ENCODE measurements at places on chromosomes 16 and 17.
A peak's percentile ranks its signal among the peaks of the same experiment; 100 is the strongest.

- DNase-seq, result no peak
Observed at GRCh38 chr17:64213995-64214811, 48.9 kb downstream of the TEX2 start.

- DNase-seq, result no peak
Observed at GRCh38 chr17:55433029-55433628, 11.5 kb upstream of the MMD start.

DNA sequence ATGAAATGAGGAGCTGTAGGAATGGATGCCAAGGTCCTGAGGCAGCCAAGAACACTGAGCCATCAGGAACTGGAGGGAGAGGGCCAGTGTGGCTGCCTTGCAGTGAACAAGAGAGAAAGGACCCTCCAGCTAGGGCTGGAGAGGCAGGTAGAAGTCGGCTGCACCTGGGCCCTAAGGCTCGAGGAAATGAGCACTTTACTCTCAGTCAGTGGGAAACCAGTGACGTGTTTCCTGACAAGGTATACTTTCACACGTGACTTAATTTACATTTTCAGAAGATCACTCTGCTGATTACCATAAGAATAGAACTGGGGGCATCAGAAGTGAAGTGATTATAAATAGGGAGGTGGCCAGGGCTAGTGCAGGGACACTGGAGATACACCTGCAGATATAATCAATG, 115.2 kb downstream of the C17orf67 start:
- DNase-seq, result no peak

- no peak for DNase-seq
Observed at GRCh38 chr16:87392821-87393679, 914 bp downstream of the MAP1LC3B start.

- no peak for DNase-seq
Observed at GRCh38 chr17:75892556-75893224, 4.1 kb downstream of the TRIM65 start.

DNA sequence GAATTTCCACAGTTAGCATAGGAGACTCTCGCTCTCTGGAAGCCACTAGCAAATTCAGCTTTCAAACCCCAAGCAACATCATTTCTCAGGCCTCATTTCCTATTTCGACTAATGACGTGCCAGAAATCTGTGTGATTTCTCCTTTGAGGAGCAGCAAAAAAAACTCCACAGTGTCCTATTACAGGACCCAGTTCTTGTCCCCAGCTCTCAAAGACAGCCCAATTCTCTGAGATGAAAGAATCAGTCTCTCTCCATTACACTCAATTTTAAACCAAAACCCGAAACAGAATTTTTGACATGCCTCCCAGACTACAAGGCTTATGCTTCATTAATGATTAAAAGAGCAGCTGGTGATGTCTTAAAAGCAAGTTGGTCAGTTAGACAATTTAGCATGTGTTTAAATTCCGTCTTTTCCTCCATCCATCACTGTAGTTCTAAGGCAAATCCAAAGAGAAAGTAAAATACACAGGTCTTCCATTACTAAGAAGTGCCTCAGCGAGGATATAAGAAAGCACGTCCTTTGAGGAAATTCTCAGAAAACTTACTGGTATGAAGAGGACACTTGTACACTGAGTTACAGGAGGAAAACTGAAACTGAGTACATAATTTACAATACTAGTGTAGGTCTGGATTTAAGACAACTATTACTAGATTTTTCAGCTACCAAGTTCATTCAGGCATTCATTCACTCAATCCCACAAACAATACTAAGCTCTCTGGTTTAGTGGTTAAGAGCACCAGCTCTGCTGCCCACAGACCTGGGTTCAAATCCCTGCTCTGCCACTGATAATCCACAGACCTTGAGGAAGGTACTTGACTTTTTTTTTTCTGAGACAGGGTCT, 12.5 kb downstream of the TOM1L2 start:
- DNase-seq, result no peak

- DNase-seq, result no peak
Observed at GRCh38 chr17:43406676-43407645, 8.2 kb downstream of the ARL4D start.

- DNase-seq, result no peak
Observed at GRCh38 chr17:60086818-60087591, 8.3 kb upstream of the HEATR6 start.

- no peak for DNase-seq
Observed at GRCh38 chr16:31198207-31198882, 4.2 kb downstream of the PYCARD start.

DNA sequence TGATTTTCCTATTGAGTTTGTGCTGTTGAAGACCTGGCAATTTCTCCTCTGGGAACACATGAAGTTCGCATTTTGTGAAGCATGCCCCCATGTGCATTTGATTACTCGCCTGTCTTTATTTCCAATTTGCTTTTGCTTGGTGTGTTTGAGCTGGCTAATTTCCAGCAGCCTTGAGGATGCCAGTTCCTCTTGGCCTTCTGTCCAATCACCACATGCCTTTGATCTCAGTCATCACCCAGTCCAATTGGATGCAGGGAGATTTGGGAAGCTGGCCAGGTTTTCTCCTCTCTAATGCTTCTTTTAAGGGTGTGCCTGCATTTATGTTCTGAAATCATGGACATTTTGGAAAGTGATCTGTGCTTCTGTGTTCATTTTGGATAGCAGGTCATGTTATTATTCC, 3.8 kb upstream of the TMEM100 start:
- no peak for DNase-seq

- DNase-seq, result no peak
Observed at GRCh38 chr17:49447628-49448302, 33.1 kb upstream of the PHB1 start.

- DNase-seq, result no peak
Observed at GRCh38 chr17:79917902-79918484, 78.8 kb upstream of the CBX4 start.

DNA sequence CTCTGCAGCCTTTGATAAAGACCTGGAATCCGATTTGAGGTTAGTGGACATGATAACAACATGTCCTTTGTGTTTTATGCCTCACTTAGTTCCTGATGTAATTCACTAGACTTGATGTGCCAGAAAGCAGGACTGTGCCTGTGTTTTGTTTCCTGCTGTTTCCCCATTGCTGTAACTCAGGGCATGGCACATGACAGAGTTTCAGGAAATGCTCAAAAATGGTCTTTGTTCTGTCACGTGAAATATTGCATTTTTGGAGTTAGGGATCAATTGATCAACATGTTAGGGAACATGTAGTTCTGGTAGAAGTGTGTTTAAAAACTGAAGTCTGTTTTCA, 32.8 kb downstream of the DHX38 start:
- no peak for DNase-seq

DNA sequence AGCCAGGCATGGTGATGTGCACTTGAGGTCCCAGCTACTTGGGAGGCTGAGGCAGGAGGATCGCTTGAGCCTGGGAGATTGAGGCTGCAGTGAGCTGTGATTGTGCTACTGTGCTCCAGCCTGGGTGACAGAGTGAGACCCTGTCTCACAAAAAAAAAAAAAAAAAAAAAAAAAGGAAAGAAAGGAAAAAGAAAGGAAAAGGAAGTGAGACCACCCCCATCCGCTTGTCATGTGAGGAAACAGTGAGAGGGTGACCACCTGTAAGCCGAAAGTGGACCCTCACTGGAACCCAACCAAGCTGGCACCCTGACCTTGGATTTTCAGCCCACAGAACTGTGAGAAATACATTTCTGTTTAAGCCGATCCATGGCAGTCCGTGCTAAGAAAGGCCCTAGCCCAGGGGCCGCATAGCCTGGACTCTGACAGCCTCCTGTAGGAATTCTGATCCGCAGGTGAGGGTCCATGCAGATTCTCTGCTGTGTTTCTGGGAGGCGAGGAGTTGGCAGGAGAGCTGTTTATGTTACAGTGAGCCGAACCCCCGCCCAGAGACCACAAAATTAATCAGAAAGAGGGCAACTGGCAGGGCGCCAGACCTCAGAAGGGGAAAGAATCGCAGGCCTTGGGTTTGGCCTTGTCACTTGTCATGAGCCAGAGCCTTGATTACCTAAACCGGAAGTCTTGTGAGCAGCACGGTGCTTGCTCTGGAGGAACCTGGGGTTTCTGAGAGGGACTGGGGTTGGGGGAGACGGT, 945 bp downstream of the SGSH start:
- peak; percentile 46 for DNase-seq

- no peak for DNase-seq
Observed at GRCh38 chr16:13999071-13999894, 71.8 kb upstream of the MRTFB start.

- no peak for DNase-seq
Observed at GRCh38 chr17:48795444-48796162, 21.4 kb downstream of the TTLL6 start.

DNA sequence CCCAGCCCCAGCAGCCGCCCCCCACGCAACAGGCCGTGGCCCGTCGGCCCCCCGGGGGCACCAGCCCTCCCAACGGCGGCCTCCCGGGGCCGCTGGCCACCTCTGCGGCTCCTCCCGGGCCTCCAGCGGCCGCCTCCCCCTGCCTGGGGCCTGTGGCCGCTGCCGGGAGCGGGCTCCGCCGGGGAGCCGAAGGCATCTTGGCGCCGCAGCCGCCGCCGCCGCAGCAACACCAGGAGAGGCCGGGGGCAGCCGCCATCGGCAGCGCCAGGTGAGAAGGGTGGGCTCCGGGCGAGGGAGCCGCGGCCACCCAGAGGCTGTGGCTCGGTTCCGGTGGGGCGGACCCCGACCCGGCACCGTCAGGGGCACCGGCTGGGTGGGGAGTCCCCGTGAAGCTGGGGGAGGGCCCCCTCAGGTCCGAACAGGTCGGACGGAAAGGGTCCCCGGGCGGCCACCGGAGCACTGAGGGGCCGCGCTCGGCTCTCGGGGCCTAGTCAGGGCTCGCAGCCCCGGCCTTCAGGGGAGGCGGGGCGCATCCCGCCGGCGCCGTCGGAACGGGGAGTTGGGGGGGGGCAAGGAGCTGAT, 583 bp downstream of the ATXN2L start:
- no peak for DNase-seq

DNA sequence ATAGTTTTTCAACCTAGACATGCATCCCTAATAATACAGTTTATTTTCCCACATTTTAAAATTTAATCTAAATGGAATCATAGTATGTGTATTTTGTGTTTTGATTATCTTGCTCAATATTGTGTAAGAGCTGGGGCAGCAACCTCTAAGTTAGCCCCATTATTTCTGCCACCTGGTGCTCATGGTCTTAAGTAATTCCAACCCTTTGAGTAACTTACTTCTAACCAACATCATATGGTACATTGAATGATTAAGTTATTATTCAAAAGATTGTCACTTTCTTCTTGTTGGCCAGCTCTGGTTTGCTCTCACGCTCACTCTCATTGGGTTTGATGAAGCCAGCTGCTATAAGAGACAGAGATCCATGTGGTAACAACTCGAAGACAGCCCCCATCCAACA, 3.9 kb upstream of the KRTAP4-3 start:
- no peak for DNase-seq

DNA sequence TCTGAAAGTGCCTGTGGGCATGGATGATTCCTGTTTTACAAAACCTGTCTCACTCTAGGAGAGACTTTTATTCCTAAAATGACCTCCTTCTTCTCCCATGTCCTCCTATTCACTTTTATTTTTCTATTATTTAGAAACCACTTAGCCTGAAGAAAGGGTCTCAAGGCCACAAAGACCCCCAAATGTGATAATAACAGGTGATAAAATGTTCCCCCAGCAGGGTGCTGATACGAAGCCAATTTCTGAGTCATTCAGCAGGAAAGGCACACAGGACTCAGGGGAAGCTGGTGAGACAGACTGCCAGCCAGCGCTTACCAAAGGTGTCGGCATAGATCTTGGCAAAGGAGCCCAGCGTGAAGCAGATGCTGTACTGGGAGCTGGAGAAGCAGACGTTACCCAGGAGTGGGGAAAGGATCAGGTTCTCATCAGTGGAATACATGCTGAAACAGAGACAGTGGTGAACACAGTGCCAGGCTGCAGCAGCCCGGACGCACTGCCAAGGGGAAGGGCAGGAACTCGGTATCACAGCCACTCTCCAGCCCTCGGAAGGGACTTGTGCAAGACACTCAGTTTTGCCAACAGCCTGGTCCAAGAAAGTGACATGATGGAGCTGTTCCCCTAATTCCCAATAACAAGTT, 24.6 kb downstream of the HIGD1B start:
- no peak for DNase-seq

DNA sequence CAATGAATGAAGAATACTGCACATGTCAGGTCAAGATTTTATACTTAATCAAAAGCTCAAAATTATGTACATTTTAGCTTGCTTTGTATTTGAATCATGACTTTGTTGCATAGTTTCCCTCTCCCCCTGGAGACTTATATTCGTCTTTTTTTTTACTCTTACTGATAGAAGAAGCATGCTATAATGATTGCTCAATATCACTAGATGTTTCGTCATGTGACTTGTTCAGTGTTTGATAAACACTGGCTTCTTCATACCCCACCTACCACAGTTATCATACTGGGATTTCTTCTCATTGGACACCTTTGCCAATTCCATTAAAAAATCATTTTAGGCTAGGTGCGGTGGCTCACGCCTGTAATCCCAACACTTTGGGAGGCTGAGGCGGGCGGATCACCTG, 148.7 kb downstream of the FTO start:
- DNase-seq, result no peak

DNA sequence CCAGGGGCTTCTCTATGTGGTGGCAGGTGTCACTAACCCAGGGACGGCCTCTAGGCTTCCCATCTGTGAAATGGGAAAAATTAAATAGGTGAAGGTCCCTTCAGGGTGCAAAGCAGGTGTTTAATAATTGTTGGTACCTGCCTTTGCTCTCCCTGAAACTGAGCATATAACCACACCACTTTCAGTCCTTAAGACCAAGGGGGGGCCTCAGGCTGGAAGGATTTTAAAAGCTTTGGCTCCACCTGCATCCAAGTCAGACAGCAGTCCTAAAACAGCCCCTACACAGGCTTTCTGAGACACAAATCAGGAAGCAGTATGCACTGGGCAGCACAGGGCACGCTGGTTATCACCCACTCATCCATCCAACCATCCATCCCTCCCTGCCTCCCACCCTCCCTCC, 55.0 kb downstream of the TK2 start:
- DNase-seq, result no peak

DNA sequence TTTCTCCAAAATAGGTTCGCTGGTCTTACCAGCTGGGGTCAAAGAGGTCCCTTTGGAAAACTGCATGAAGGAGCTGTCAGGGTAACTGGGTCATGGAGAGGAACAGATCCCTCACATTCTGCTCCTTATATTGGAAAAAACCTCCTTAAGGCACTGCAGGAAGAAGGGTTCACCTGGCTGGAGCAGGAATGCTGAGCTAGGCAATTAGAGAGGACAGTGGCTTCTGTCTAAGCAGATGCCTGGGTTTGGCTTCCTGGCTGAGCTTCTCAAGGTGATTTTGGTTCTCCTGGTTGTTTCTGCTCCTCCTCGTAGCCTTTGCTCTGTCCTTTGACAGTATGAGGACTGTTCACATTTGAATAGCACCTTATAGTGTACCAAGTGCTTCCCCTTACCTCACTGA, 19.6 kb downstream of the ITGB3 start:
- no peak for DNase-seq

GRCh38 chr16:30534368-30535105, at the start of gene ZNF747:
TSS of gene ZNF747 (minus strand) at chr16:30534858. CDS start at chr16:30534679, 179 bp downstream.
- DNase-seq, result peak; percentile 78

DNA sequence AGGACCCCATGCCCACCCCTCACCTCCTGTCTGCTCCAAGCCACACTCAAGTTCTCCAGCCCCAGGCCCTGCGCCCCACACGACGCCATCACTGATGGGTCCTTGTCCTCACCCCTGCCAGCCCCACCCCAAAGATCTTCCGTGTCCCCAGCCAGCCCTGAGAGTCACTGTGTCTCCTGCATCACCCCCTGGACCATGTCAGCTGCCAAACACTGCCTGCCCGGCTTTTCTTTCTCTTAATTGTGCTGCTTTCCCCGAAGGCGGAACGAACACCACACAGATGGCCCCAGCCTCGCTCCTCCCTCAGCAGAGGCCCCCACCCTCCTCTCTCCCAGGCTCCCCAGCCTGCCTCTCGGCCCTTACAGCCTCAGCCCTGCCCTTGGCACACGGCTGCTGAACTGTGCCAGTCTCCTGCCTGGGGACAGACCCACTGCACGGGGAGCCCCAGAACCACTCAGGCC, 4.8 kb upstream of the GAA start:
- no peak for DNase-seq

Data from NCI-H187 (cell line).